ENCODE measurements at places on chromosomes 2 and 18. TPM values are rescaled to one million over a fixed set of nuclear protein-coding genes. Genes with fewer than 3 reads are reported as not detected.

The SLC9A2 gene
- total RNA-seq: 0.20 TPM

The SP9 gene
- total RNA-seq: not detected

The NEU4 gene
- not detected for total RNA-seq

The SOX11 gene
- total RNA-seq: not detected

The ACOXL gene
- total RNA-seq: not detected

The ST6GAL2 gene
- total RNA-seq: 2.5 TPM

The DSC2 gene
- total RNA-seq: 434 TPM

The RESP18 gene
- not detected for total RNA-seq

The AQP4 gene
- 0.08 TPM for total RNA-seq

The CYP26B1 gene
- total RNA-seq: 1.9 TPM

The UGT1A4 gene
- total RNA-seq: 0.80 TPM

The CDH7 gene
- not detected for total RNA-seq

The NEU2 gene
- total RNA-seq: not detected

The KIAA2012 gene
- total RNA-seq: not detected

The KCNS3 gene
- 3.4 TPM for total RNA-seq

The FAM161A gene
- total RNA-seq: 1.3 TPM

The DNPEP gene
- total RNA-seq: 32.3 TPM

The HES6 gene
- total RNA-seq: 2.2 TPM

The C18orf54 gene
- total RNA-seq: 2.7 TPM

The CHRNA1 gene
- not detected for total RNA-seq

The TMEM247 gene
- not detected for total RNA-seq

The TMEM178A gene
- total RNA-seq: 0.40 TPM

The FMNL2 gene
- 12.4 TPM for total RNA-seq

The SPP2 gene
- total RNA-seq: not detected

The OTX1 gene
- 1.8 TPM for total RNA-seq

The CFAP53 gene
- total RNA-seq: 0.36 TPM

The CAPN14 gene
- 191 TPM for total RNA-seq

The COL4A3 gene
- 0.76 TPM for total RNA-seq

The AMER3 gene
- total RNA-seq: not detected

The SERPINB3 gene
- 879 TPM for total RNA-seq

The TIA1 gene
- total RNA-seq: 45.8 TPM

The DOK6 gene
- 0.04 TPM for total RNA-seq

The CD28 gene
- 0.28 TPM for total RNA-seq

The TRIM43 gene
- total RNA-seq: not detected
